ENCODE measurements at places on chromosomes 2 and 18. TPM values are rescaled to one million over a fixed set of nuclear protein-coding genes. Genes with fewer than 3 reads are reported as not detected.
A peak's percentile ranks its signal among the peaks of the same experiment; 100 is the strongest.

GRCh38 chr2:111898703-111899514, 502 bp downstream of the MERTK start:
- peak overlapping the region; percentile 62 for H3K4me3 ChIP-seq
- no peaks in the 10 kb centered on the region for H3K36me3 ChIP-seq
- H3K27ac ChIP-seq = peak overlapping the region; percentile 88

GRCh38 chr2:201444746-201445465, 6.4 kb downstream of the TRAK2 start:
- H3K27me3 ChIP-seq = no peaks in the 10 kb centered on the region
- no peak overlapping the region for H3K27ac ChIP-seq
- no peak overlapping the region for H3K4me3 ChIP-seq

Gene CERKL
- 8.0 TPM for total RNA-seq

DNA sequence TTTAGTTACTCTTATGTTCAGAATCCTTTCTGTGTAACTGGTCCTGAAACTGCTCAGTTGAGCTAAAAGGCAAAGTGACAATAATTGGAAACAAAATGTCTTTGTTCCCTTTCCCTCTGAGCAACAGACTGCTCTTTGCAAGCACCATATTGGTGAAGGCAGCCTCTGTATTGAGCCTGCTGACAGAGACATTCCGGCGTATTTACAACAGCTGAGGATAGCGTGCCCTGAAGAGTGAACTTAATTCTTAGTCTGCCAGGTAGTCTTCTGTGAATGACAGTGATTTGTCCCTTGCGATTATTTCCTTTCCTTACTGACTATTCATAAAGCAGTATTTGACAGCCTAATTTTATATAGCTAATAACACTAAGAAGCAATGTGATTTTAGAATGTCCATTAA, 239.1 kb downstream of the CPS1 start:
- no peak overlapping the region for H3K4me3 ChIP-seq
- no peak for DNase-seq
- no peak overlapping the region for H3K27ac ChIP-seq

DNA sequence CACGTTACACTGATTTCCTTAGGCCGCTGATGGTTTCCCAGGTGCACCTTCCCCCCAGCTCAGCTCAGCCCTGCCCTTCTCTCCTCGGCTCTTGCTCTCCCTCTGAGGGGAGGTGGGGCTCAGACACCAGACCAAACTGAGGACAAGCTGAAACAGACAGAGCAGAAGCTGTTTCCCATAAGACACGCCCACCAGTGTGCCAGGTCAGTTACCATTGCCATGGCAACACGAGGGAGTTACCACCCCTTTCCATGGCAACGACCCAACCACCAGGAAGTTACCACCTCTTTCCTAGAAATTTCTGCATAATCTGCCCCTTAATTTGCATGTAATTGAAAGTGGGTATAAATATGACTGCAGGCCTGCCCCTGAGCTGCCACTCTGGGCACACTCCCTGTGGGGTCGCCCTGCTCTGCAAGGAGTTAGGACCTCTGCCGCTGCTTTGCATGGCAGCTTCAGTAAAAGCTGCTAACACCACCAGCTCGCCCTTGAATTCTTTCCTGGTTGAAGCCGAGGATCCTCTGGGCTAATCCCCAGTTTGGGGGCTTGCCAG, 120.9 kb upstream of the SMIM21 start:
- H3K4me3 ChIP-seq = no peak overlapping the region
- no peak overlapping the region for H3K27ac ChIP-seq
- DNase-seq = peak; percentile 82
- no peaks in the 10 kb centered on the region for H3K36me3 ChIP-seq
- no peaks in the 10 kb centered on the region for H3K27me3 ChIP-seq
- no peaks in the 10 kb centered on the region for H3K4me1 ChIP-seq

DNA sequence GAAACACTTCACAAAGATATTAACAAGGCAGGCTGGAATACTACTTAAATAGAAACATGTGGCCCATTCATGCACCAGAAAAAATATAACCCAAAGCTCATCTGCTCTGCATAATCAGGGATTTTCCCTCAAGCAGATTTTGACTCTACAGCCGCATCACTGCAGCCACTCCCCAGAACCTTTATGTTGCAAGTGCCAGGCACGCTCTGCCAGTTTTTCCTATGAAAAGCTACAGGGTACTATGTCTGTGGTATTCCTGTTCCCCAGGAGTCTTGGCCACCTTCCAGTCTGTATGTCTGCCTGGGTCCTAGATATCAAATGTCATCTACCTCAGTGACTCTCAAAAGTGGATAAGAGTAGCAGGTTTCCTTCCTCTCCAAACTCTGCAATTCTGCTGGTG, 3.8 kb downstream of the COA5 start:
- H3K4me3 ChIP-seq = no peak overlapping the region
- peaks cover 4% of the 10 kb centered on the region for H3K36me3 ChIP-seq

- no peak overlapping the region for H3K27ac ChIP-seq
- no peak for DNase-seq
- no peak overlapping the region for H3K4me3 ChIP-seq
- no peaks in the 10 kb centered on the region for H3K36me3 ChIP-seq
Measured at GRCh38 chr2:145652571-145653545, 1132.9 kb upstream of the ZEB2 start.

Gene CRYGC
- total RNA-seq = not detected

DNA sequence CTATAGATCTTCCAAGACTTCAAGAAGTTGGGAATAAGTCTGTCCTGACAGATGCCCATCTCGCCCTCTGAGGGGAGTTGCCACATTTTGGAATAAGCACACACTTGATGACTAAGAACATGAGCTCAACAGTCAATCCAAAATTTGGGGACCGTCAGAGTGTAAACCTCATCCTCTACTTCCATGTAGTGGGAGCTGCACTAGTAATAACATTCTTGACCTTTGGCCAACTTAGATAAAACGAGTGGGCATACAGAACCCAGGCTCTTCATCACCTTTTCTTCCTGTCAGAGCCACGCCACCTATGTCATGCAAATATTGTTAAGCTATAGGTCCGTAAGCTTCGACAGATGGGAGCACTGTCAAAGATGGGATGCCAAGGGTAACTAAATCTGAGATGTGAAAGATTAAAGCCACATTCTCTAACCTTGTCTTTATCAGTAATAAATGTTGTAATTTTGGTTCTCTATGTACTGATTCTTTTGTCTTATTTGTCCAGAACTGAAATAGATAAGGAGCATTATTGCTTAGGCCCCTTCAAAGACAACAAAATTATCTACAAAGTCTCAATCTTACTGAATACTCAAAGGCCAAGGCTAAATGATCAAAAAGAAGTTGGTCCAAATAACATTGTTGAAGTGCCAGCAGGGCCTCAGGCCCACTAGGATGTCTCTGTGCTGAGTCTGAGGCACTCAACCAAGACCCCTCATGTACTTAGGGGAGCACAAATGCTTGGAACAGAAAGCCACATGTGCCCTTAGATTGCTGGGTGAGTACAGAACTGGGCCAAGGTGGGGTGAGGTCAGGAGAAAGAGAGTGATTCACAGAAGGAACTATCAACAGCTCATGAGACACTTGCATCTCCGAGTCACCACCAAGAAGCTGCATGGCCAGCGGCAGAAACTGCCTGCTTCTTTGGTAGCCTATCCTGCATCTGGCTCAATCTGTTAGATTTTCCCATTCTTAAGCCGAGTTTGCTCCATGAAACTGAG, 15.0 kb downstream of the CDH2 start:
- no peak overlapping the region for H3K27ac ChIP-seq
- H3K4me3 ChIP-seq = no peak overlapping the region
- no peak for DNase-seq
- H3K36me3 ChIP-seq = no peaks in the 10 kb centered on the region
- no peaks in the 10 kb centered on the region for H3K4me1 ChIP-seq
- H3K27me3 ChIP-seq = no peaks in the 10 kb centered on the region

Data from kidney (tissue), 22 donors.